ENCODE measurements at places on chromosomes 11 and 22. TPM values are rescaled to one million over a fixed set of nuclear protein-coding genes. Genes with fewer than 3 reads are reported as not detected.

Gene ADAMTS8
- total RNA-seq = 2.4 TPM

Gene RANGAP1
- total RNA-seq = 33.0 TPM

Gene ROBO4
- 1.6 TPM for total RNA-seq

Gene KCNE3
- 1.2 TPM for total RNA-seq

Gene CCDC83
- total RNA-seq = not detected

Gene C22orf31
- 0.41 TPM for total RNA-seq

Gene CHADL
- 1.6 TPM for total RNA-seq

Gene OR6T1
- total RNA-seq = not detected

Gene RIMBP3B
- total RNA-seq = 0.82 TPM

Gene PIH1D2
- total RNA-seq = 2.9 TPM

Gene ANO3
- total RNA-seq = 4.1 TPM

Gene NTM
- total RNA-seq = 119 TPM

Gene SLC15A3
- total RNA-seq = 3.3 TPM

Gene IPO7
- 234 TPM for total RNA-seq

Gene CD3D
- not detected for total RNA-seq

Gene SLC22A8
- 1.2 TPM for total RNA-seq

Gene ANGPTL5
- total RNA-seq = 0.41 TPM

Gene CLCF1
- under 0.01 TPM for total RNA-seq

Gene ALKBH3
- 16.7 TPM for total RNA-seq

Gene DGAT2
- 4.1 TPM for total RNA-seq

Gene VPREB1
- not detected for total RNA-seq

Gene MS4A4E
- total RNA-seq = not detected

Gene GGTLC2
- total RNA-seq = not detected

Gene MS4A8
- total RNA-seq = 0.41 TPM

Gene BIK
- not detected for total RNA-seq

Gene UPK2
- not detected for total RNA-seq

Gene TNNT3
- total RNA-seq = not detected

Gene HBG2
- total RNA-seq = 2,646 TPM

Gene OR56A1
- total RNA-seq = under 0.01 TPM

Gene OSBP2
- total RNA-seq = 19.2 TPM

Gene NLRP14
- total RNA-seq = 0.41 TPM
